GM20000 (cell line): ENCODE measurements at places on chromosomes 16 and 17.
A peak's percentile ranks its signal among the peaks of the same experiment; 100 is the strongest.

DNA sequence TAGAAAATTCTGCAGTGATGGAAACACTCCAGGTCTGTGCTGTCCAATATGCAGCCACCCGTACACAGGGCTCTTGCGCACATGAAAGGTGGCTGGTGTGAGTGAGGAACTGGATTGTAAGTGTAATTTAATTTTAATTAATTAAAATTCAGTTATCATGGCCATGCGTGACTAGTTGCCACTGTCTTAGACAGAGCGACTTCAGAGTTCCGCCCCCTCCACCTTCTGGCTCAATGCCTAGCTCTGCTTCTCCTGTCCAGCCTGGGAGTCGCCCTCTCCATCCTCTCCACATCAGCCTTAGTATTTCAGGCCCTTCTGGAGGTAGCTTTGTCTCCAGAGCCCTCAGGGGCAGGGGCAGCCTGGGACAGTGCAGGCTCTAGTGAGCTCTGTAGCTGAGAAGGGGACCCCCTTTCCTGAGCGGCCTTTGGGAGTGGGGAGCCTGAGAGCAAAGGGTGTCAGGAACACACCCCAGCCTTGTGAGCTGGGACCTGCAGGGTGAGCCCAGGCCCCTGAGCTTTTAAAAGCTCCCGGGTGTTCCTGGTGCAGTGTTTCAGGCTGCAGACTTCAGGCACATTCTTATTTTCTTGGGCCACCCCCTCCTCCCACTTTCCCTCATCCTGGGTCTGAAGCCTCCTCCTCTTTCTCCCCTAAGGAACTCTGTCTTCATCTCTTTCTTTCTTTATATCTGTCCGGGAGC, 99.4 kb downstream of the IRF8 start:
- DNase-seq, result no peak

- no peak for DNase-seq
Observed at GRCh38 chr17:7018331-7018964, 4.4 kb upstream of the BCL6B start.

DNA sequence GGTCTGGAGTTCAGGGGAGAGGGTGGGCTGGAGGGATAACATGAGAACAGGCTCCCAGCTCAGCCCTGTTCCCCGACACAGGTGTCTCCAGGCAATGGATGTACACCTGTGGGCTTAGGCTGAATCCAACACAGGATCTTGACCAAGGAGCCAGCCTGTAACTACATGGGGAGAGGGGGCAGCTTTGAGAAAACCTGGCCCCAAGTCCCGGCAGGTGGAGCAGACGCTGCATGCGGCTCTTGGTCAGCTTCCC, 73.3 kb upstream of the TOB1 start:
- no peak for DNase-seq

GRCh38 chr16:24833352-24833751, 12.4 kb upstream of the SLC5A11 start:
- DNase-seq, result no peak

GRCh38 chr16:66908762-66909559, 9.7 kb downstream of the CDH16 start:
- DNase-seq, result no peak

DNA sequence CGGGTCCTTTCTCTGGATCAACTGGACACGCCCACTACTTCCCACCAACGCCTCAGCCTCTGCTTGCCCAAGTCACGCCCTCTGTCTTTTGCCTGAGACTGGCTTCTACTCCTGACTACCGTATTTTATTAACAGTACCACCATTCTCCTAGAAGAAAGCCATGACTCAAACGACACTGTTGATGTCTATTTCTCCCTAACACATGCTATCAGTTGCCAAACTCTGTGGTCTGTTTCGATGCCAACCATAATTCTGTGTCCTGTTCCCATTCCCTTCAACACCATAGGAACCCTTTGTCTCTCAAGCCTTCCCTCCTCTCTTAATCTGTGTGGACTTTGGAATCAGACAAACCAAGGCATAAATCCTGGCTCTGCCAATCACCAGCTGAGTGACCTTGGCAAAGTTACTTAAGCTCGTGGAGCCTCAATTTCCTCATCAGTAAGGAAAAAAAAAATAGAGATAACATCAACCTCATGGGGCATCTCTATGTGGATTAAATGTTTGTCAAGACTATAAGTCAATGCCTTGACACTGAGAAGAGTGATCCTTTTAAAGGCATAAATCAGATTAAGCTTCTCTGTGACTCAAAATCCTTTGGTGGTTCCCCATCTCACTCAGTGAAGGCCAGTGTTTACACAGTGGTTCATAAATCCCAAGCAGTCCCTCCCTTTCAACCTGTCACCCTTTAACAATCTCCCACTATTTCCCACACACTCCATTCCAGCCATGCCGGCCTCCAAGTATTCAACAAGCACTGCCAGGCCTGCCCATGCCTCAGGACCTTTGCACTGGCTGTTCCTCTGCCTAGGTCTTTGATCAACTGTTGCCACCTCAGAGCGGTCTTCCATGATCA, 45.6 kb downstream of the ERN1 start:
- no peak for DNase-seq

DNA sequence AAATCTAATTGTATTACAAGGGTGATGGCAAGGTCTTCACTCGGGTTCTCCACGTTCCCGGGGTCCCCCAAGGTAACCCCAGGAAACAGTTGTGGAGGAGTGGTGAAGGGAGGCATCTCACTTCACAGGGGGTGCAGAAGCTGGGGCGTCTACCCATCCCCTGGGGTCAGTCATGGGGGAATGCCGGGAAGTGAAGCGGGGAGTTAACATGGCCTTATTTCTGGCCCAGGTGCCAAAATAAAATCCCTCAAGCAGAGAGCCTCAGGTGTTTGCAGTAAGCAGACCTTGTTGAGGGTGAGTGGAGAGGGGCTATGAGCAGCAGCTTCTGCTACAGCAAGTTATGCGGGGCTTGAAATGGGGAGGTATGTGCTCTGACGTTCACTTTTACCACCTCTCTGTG, 9.0 kb upstream of the ATP2C2 start:
- no peak for DNase-seq

DNA sequence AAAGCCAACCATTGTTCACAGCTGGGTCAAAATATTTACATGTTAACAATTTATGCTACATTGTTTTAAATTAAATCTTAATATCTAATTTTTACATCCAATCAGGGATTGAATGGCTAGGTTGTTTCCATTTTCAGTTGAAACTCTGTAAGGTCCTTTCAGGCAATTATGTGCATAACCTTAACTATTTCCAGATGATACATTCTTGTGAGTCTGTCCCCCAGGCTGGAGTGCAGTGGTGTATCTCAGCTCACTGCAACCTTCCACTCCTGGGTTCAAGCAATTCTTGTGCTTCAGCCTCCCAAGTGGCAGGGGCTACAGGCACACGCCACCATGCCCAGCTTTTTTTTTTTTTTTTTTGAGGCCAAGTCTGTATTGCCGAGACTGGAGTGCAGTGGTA, 10.4 kb downstream of the CDC42EP4 start:
- DNase-seq, result no peak

GRCh38 chr16:53576210-53576609, 73.2 kb upstream of the AKTIP start:
- DNase-seq, result no peak

DNA sequence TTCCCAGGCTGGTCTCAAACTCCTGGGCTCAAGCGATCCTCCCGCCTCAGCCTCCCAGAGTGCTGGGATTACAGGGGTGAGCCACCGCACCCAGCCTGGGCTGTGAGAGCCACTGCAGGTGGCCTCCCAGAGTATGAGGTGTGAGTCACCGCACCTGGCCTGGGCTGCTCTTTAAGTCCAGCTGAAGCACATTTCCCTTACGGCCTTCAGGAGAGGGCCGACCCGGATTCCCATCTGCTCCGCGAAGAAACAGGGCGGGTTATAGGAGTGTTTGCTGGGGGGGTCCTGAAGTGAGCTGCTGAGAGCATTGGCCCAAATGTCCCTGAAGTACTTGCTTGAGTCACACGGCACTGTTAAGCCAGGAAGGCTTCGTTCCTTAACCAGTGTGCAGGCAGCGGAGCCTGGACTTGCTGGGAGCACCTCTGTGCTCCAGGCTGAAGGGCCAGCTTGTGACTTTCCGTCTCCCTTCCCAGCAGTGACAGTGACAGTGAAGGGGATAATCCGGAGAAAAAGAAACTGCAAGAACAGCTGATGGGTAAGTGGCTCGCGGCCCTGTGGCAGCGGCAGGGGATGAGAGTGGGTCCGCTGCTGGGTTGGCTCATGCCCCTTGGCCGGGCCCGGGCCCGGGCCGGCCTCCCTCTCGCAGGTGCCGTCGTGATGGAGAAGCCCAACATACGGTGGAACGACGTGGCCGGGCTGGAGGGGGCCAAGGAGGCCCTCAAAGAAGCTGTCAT, 7.2 kb downstream of the VPS4A start:
- no peak for DNase-seq

DNA sequence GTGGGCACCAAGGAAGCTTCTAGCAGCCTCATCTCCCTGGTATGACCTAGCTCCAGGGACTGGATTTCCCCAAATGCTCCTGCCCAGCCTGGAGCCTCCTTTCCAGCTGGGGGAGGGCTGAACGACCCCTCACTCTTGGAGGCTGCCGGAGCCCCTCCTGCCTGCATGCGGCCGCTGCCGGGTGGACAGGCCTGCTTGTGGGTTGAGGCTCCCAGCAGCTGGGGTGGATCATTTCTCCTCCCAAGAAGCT, 213.6 kb downstream of the SEC14L1 start:
- DNase-seq, result peak; percentile 8

GRCh38 chr17:18319604-18320256, 4.6 kb downstream of the SMCR8 start:
- no peak for DNase-seq

DNA sequence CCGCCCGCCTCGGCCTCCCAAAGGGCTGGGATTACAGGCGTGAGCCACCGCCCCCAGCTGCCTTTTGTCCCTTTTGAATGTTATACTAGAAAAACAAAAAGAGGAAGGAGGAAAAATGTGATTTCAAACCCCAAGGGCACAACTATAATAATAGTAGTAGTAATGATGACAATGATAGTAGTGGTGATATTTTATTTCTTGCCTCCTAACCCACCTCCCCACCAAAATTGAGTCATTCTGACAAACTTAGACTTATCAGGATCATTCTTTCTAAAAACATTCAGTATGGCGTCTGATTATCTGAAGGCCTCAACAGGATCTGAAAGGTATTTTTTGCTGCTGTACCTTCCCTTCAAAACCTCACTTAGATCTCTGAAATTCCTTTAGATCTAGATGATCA, 13.6 kb downstream of the GPATCH8 start:
- no peak for DNase-seq

DNA sequence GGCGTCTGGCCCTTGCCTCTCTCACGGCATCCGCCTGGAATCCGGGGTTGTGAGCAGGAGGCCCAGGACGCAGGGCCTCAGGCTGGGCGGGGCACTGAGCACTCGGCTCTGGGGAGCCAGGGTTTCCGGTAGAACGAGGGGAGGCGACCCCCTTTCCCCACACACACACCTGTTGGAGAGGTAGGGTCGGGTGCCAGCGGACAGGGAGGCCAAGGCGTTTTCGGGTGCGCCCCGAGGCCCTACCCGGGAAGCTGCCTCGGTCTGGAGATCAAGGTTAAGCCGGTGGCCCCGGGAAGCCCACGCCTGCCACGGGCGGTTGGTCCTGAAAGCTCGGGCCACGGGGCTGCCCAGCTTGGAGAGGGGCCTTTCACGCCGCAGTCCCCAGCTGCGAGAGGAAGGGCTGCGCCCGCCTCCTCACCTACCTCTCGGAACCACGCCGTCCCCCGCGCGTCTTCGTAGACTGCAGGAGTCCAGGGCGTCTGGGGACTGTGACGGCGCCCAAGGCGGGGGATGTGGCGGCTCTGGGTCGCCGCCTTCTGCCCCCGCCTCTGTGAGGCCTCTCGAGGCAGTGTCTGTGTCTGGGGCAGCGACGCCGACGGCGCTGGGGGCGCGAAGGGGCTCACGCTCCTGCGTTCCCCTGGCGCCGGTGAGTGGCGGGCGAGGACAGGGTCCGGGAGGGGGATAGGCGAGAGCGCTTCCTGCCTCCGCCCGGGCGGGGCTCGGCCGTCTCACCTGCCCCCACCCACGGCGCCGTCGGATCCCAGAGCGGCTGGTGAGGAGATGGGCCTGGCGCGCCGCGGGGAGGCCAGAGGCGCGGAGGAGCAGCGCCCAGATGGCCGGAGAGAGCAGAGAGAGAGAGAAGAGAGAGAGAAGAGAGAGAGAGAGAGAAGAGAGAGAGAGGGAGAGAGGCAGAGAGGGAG, 20.3 kb upstream of the HOXB9 start:
- peak; percentile 75 for DNase-seq

DNA sequence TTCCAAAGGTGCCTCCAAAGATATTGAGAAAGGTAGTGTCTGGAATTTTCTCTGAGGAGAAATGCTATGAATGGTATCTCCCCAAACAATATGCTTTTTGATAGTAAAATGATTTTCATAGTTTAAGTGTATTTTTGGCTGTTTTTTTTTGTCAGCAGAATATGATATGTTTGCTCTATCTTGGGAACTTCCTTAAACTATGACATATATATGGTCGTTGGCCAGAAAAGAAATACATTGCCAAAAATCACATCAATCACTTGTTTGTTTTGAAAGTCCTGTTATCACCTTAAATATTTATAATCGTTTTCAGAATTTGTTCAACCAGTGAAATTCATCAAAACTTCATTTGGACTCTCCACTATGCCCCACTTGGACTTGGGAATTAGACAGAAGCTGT, 816.9 kb downstream of the CDH11 start:
- DNase-seq, result no peak

- peak; percentile 42 for DNase-seq
Observed at GRCh38 chr17:67779098-67779672, 46.1 kb upstream of the BPTF start.

DNA sequence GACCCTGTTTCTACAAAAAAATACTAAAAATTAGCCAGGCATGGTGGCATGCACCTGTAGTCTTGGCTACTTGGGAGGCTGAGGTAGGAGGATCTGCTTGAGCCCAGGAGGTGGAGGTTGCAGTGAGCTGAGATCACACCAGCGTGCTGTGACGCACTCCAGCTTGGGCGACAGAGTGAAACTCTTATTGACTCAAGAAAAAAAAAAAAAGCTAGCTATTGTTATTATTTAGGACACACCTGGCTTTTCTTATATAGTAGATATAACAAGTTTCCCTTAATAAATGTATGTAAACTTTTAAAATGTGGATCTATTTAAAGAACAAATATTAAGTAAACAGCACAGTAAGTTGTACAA, 1.8 kb downstream of the RABEP2 start:
- DNase-seq, result no peak

DNA sequence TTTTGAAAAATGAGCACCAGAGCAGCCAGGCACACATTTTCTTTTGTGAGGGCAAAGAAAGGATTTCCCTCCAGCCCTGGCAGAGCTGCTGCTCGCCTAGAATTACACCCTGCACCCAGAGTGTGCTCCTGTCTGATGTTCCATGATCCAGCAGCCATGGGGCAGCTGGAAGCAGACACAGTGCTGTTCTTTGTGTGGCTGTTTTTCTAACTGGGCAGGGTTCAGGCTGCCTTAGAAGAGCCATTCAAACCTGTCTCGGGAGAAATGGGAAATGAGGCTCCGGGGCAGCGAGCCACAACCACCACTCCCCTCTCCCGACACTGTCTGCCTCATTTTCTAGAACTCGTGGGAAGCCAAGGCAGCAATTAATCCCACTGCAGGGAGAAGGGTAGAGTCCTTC, 28.9 kb downstream of the LITAF start:
- DNase-seq, result no peak

DNA sequence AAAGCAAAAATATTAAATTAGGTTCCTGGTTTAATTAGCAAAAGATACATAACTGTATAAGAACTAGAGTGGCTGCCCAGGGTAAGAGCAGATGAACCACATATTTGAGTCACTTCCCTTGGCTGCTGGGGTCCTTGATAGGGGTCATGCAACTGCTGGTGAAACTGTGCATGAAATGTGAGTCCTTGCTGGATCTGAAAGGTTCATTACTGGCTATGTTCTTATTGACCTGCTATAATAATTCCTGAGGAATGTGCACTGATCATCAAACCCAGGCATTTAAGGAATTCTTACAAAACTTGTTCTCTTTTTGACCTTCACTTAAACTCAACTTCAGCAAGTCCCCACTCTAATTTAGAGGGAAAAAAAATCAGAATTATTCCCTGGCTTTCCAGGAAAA, 183.4 kb downstream of the ZNF18 start:
- no peak for DNase-seq
